ENCODE measurements at places on chromosomes 2 and 18.
A peak's percentile ranks its signal among the peaks of the same experiment; 100 is the strongest.

DNA sequence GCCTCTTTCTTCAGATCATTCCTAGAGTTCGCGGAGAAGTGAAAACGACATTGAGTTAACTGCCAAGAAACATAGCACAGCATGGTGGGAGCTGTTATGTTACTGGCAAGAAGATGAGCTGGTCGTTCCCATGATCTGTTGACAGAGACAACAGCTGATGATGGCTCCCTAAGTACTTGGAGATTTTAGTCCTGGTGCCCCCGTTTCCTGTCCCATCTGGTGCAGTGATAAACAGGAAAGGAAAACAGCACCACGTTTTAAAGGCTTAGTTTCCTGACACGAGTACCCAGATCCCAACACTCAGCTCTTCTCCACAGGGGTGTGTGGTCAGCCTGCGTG lies 56.4 kb upstream of the KCNG2 start:
- no peak for DNase-seq

DNA sequence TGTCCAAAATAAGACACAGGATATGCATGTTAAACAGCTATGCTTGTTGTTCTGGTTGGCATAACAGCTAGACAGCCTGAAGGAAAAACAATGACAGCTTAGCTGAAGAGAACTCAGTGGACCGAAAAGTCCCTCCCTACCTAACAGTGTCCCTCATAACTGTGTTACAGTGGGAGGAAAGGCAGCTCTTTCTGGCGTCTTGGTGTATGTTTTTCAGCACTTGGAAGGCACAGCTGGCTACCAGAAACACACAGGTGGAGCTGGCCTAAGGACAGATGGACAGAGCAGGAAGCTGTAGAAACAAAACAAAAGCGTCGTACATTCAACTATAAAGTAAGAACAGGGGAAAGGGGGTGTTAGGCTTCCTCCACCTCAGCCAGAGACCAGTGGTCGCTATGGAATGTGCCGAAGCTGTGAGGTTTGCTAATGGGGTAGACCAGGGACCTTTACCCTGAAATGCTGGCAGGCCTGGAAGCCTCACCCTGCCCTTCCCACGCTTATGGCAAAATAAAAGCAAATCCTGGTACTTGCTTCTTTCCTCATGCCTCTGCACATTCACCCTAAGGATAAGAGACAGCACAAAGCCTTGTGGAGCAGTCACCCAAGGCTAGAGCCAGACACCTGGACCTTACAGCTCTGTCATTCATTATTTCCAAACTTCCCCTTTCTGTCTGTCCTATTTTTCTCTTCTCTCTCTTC lies 103.5 kb upstream of the TRIB2 start:
- DNase-seq: no peak

GRCh38 chr18:12656938-12657683 lies 796 bp downstream of the SPIRE1 start:
- no peak for DNase-seq

- peak; percentile 36 for DNase-seq
These were observed 415.7 kb upstream of the FIGN start for GRCh38 chr2:164151522-164151921.

DNA sequence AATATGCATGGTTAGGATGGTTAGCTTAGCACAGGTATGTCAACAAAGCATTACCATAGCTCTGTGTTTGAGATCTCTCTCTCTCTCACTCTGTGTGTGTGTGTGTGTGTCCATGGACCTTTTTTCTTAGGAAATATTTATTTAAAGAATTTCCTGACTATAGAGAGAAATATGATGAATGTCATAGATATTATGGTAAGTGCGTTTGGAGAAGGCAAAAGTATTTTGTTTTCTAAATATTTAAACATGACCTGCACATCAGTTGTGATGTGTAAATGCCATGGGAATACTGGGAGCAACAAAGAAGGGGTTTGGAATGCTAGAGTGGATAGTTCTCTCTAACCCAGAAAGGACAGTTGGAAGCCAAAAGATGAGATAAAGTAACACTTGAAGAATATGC lies 3.9 kb upstream of the TMEM178A start:
- no peak for DNase-seq

DNA sequence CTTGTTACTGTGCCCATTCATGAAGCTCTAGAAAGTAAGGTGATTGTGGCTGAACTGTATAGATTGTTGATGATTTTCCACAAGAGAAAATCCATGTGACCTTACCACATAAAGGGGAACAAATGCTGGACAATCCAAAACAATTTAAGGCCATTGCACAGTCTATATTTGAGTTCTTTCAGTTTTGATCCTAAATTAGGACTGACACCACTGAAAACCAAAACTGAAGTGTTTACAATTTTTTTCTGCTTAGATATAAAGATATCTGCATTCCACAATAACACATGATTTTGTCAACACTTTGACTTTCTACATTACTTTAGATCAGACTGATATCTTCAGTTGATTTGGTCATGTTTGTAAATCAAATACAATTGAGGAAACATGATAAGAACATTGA lies 123.6 kb upstream of the SLC38A11 start:
- DNase-seq: no peak

DNA sequence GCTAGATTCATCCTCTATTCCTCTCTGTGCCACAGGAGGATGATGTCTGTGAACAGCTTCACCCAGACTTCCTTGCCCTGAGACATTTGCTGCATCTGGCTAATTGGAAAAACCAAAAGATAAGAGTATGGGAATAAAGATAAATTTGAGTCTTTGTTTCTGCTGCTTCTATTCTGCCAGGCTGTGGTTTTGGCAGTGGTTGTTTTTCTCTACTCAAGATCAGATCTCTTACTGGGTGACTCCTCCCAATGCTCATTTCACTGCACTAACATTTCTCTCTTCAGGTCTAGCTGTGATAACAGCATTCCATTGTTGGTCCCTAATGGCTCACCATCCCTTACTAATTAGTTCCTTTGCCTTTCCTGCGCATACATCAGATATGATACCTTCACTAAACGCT lies 89.5 kb downstream of the CALCRL start:
- no peak for DNase-seq

GRCh38 chr18:78430131-78430758 lies 549.4 kb upstream of the SALL3 start:
- no peak for DNase-seq

- no peak for DNase-seq
These were observed 63.0 kb upstream of the SIX2 start for GRCh38 chr2:45072064-45072861.

- DNase-seq: no peak
These were observed 174.7 kb downstream of the DNER start for GRCh38 chr2:229539628-229540027.

DNA sequence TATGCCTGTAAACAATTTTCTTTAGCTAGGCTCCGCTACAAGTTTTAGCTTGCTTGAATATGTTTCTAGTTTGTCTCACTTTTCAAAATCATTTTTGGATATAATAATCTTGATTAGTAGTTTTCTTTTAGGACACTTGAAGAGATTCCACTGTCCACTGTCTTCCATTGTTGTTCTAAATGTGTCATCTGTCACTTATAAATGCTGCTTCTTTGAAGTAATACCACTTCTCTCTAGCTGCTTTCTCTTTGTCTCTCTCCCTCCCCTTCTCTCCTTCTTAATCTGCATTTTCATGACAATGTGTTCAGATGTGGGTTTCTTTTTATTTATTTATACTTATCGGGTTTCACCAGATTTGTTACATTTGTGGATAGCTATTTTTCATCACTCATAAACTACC lies 73.7 kb upstream of the DPP10 start:
- no peak for DNase-seq

DNA sequence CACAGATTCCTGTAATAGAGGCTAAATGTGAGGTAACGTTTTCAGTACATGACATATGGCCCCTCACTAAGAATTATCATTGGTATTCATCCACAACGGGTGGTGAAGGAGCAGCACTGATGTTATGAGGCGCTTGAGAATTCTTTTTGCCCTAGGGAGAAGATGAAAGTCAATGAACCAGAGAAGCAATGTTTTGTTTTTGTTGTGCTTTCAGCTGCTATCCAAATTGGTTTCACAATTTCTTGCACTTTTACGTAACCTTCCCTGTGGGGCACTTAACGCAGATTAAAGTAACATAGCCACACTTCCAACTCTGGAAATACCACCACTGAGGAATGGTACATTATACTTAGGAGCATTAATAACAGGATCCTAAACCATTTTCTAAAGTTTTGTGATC lies 13.3 kb upstream of the CCDC85A start:
- no peak for DNase-seq

GRCh38 chr2:109692013-109692743 lies 78.0 kb downstream of the SOWAHC start:
- no peak for DNase-seq

DNA sequence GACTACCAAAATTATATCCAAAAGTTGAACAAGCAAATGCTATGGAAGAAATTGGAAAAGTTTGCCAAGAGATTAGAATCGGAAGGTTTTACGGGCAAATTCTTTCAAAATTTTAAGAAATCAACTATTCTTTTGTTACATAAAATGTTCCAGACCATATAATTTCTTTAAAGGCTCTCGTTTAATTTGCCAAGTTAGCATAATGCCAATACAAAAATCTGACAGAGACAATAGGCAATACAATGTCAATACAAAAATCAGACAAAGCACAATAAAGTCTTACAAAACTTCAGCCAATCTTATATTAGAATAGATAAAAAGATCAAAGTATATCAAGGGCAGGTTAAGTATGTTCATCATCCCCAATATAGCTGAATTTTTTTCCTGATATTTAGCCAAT lies 224.2 kb downstream of the BCL11A start:
- no peak for DNase-seq

GRCh38 chr2:42663106-42663780 lies 94.8 kb downstream of the MTA3 start:
- DNase-seq: peak; percentile 65

GRCh38 chr2:9595746-9596145 lies 35.1 kb downstream of the YWHAQ start:
- DNase-seq: no peak

- no peak for DNase-seq
These were observed 300.4 kb upstream of the TNP1 start for GRCh38 chr2:217160103-217160743.

DNA sequence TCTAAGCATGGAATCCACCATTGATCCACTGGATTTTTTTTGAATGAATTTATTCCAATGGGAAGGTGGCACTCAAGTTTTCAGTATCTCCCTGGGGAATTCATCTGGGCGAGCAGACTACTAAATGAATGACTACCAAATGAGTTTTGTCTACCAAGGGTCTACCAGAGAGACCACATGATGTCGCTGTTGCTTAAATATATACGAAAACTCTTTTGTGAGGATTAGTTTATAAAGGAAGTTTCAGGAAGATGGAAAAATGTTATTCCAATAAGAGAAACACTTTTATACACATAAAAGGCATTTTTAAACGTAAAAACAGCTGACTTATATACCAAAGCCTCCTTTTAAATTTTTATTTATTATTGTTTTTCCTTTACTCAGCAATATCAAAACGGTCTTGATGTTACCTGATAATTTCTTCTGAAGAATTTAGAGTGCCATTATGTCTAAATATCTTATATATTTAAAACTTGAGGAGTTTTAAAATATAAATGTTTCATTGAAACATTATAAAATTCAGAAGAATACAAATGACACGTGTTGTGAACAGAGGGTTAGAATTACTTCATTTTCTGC lies 139.7 kb downstream of the HRH4 start:
- peak; percentile 10 for DNase-seq

GRCh38 chr2:26346454-26347053 lies at the start of gene ADGRF3:
Gene ADGRF3 (minus strand): TSS chr2:26346789. CDS start chr2:26346234, 555 bp downstream.
- DNase-seq: no peak

- no peak for DNase-seq
These were observed 62.9 kb upstream of the BZW1 start for GRCh38 chr2:200748779-200749178.

DNA sequence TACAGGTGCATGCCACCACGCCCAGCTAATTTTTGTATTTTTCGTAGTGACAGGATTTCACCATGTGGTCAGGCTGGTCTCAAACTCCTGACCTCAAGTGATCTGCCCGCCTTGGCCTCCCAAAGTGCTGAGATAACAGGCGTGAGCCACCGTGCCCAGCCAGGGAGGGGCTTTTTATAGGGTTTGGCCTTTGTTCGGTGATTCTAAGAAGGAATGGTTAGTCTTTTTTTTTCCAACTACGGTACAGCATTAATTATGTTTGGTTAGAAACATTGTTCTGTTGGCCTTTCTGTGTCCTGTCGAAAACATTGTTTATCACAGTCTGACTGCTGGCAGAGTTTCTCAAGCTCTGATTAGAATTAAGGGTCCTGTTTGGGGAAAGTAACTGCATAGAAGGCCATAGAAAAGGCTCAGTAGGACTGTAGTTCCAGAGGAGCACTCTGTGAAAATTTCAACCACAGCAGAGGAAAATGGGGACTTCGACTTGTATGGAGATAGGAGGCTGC lies 19.3 kb upstream of the SMCHD1 start:
- DNase-seq: no peak

GRCh38 chr2:108927936-108928659 lies 60.9 kb downstream of the EDAR start:
- DNase-seq: peak; percentile 16

GRCh38 chr2:33494155-33494779 lies 17.8 kb downstream of the RASGRP3 start:
- DNase-seq: no peak

- DNase-seq: no peak
These were observed 70.1 kb downstream of the DGKD start for GRCh38 chr2:233424154-233424951.

GRCh38 chr18:32422201-32422600 lies 48.5 kb downstream of the GAREM1 start:
- DNase-seq: no peak

GRCh38 chr2:79960035-79960434 lies 344.5 kb downstream of the LRRTM1 start:
- DNase-seq: no peak

DNA sequence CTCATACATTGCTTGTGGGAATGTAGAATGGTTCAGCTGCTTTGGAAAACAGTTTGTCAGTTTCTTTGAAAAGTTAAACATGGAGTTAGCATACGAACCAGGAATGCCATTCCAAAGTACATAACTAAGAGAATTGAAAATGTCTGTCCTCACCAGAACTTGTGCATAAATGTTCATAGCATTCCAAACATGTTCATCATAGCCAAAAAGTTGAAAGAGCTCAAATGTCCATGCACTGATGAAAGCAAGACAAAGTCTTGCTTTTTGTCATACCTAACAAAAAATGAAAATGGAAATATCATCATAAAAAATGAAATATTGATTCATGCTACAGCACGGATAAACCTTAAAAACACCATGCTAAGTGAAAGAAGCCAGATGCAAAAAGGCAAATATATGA lies 408.8 kb upstream of the UBE2E3 start:
- peak; percentile 42 for DNase-seq

DNA sequence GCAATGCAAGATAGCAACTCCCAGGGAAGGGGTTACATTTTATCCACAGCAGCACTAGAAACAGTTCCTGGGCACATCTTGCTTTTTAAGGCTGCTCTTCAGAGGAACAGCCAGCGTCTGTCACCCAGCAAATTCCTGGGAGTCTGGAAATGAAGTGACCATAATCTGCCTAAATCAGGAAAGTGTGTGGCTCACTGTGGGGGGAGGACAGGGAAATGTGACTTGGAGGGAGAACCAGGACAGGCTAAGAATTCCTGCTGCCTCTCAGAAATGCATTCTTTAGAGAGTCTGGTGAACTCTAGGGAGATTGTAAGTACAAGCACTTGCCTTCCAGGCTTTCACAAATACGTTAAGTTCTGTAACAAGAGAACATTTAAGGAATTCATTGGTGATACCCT lies 364.3 kb upstream of the SPHKAP start:
- DNase-seq: no peak

GRCh38 chr18:54280220-54280569 lies 10.9 kb downstream of the POLI start:
- no peak for DNase-seq
